Eye (tissue), 1 donor: ENCODE measurements at places on chromosomes 2 and 18.

GRCh38 chr2:96485350-96485749, 19.8 kb downstream of the NEURL3 start:
- no peak for DNase-seq

GRCh38 chr2:127052771-127053691, 53.9 kb downstream of the BIN1 start:
- no peak for DNase-seq

- no peak for DNase-seq
These were observed 518.5 kb downstream of the TSN start for GRCh38 chr2:122273785-122274419.

DNA sequence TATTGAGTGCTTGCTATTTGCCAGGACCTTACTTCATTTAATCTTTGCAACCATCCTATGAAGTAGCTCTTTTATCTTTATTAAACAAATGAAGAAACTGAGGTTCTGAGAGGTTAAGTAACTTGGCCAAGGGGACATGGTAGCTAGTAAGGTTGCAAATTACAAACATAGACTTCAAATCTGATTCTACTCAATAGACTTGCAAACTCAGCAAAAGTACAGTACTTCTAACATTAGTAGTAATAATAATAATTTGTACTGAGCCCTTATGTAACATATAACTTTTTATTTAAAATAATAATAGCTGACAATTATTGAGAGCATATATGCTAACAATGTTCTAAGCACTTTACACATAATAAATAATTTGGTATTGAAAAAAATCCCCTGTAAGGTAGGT, 255.7 kb upstream of the ATP5MC3 start:
- DNase-seq, result no peak

DNA sequence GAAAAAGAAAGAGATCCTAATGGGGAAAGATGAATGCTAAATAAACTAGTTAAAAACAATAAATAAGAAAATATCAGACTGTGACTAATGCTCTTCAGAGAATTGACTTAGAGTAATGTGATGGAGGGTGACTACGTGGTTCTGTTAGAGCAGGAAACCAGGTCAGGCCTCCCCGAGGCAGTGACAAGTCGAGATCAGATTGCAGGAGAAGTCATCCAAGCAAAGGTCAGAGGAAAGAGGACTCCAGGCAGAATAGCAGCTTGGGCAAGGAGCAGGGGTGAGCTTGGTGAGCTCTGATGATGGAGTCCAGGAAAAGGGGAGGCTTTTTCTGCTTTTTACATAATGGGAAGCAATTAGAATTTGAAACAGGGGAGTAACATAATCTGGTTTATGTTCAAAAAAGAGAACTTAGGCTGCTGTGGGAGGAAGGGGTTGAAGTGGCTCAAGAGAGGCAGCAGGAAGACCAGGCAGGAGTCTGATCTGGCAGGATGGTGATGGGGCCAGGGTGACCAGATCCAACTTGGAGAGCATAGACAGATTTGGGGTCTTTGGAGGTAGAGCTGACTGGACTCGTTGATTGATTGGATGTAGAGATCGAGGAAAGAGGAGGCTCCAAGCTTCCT, 27.3 kb upstream of the ITGB6 start:
- no peak for DNase-seq

DNA sequence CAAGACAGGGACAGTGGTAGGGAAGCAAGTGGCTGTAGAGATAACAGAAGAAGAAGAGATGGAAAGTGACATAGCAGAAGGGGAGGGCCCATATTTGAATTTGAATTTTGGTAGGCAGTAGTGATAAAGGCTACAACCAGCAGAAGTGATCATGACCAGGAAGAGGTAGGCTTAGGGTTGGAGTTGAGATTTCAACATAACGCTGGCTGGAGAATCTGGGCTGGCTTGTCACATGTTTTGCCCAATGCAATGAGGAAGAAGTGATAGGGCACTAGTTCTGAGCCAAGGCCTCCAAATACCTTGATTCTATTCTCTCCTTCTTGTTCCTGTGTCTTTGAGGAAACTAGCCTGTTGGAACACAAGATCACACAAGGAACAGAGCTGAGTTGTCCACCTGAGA, 69.4 kb downstream of the SCG2 start:
- DNase-seq, result no peak

GRCh38 chr2:122266636-122267035, 511.2 kb downstream of the TSN start:
- DNase-seq, result peak; percentile 69

DNA sequence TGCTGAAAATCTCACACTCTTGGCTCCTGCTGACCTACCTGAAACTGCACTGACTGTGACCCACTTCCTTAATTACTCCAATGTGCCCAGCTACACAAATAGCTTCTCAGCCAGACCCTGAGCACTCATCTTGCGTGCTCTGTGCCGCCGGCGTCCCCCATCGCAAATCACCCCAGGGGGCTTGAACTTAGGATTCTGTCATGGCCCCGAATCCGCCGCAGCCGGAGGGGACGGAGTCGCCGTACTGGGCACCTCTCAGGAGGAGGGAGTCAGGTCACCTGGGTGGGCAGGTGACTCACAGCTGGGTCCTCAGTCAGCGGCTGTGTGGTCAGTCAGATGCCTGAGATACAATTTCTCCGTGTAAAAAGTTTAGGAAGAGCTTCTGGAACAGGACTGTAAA, 804.9 kb upstream of the SALL3 start:
- no peak for DNase-seq

DNA sequence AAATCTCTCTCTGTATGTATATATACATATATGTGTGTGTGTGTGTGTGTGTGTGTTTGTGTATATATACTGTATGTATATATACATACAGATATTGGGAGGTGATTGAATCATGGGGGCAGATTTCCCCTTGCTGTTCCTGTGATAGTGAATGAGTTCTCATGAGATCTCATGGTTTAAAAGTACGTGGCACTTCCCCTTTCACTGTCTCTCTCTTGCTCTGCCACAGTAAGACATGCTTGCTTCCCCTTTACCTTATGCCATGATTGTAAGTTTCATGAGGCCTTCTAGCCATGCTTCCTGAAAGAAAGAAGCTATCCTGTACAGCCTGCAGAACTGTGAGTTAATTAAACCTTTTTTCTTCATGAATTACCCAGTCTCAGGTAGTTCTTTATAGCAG, 18.8 kb upstream of the CCDC195 start:
- no peak for DNase-seq

DNA sequence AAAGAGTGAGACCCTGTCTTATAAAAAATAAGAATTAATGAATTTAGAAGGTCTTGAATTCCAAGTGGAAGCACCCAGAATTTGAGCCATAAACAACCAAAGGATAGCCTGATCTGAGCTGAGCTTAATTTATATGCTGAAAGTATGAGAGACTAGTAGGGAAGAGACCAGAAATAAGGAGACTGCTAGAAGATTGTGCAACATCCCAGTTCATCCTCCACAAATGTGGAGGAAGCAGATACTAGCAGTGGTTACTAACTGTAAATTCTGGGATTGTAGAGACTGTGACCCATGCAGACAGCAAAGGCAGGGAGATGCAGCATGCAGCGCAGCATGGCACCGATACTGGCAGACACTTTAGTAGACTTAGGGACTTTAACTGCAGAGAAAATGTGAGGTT, 1.5 kb upstream of the SULT1C2 start:
- DNase-seq, result no peak

DNA sequence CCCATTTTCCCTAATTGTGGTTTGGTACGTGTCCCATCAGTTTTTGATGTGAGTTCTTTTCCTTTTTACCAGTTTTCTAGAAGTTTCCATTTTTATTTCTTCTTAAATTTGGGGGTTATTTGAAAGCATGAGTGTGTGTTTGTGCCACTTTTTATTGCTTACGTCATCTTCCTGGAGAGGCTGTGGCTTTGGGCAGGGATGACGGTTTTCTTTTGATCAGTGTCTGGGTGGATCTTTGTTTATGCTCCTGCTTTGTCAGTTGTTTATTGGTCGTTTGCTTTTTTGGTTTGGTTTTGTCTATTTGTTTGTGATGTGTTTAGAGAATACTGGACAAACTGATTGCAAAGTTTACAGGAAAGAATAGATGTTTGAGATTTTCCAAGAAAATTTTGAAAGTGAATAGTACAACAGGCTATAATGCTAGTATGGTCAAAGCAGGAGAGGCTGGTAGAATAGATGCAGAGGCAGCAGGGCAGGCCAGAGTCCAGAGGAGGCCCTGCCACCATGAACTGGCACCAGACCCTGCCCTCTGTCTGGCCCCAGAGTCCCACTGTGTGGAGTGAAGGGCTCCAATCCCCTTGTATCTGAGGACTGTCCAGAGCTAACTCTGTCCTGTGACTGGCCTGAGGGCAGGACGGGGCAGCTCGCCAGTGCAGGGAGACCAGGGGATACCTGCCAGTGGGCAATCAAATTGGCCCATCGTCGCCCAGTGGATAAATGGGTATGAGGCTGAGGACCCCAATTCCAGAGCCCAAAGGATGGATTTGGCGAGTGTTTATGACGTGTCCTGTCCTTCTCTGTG, 23.4 kb upstream of the SNED1 start:
- DNase-seq, result no peak

- DNase-seq, result peak; percentile 54
These were observed 1693.4 kb upstream of the SLC39A10 start for GRCh38 chr2:193963472-193964119.

- no peak for DNase-seq
These were observed 75.7 kb upstream of the CDCA7 start for GRCh38 chr2:173278794-173279526.

DNA sequence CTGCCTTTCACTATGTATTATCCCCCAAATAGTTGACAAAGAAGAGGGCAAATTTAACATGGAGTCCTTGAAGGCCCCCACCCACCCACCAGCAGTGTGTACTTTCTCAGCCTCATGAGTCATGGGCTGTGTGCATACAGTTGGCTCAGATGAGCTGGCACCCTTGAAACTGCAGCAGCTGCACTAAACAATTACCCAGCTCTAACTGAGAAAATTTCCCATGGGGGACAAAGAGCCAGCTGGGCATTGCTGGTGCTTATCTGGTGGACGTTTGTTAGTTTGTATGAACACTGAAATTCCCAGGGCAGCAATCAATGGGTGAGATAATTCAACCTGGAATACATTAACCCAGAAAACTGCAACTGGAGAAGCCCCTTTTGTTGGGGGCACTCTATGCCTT, 131.7 kb downstream of the GCA start:
- peak; percentile 67 for DNase-seq

DNA sequence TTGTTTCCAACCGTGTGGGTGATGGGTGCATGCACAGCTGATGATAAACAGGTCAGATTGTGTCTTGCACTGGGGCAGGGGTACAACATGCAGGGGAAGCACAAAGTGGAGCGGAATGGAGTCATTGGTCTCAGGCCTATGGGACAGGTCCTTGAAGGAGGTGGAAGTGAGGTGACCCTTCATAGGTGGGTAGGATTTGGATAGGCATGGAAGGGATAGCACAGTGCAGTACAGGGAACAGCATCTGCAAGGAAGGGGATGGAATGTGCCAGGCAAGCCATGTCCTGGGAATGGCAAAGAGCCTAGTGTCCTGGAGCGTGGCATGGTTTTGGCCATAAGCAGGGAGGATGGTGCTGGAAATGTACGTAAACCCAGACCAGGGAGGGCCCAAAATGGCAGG, 143.9 kb downstream of the CAPN13 start:
- DNase-seq, result no peak

DNA sequence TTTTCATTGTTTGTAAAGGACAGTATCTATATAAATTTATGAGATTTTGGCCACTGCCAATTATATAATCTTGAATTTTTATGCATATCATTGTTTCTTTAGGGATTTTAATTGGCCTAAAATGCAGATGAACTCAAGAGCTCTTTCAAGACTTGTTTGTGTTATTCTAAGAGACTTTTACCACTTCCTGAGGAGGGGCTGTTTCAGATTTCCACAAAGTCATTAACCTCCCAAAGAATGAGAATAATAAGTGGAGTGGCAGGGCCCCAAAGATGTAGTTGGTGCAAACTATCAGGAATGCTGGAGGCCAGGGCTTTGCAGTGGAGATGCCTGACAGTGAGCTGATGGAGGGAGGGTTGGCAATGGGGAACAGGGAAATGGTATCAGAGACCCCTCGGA, 15.5 kb upstream of the ACVR1 start:
- DNase-seq, result peak; percentile 25

- peak; percentile 72 for DNase-seq
These were observed 995 bp downstream of the TMEM127 start for GRCh38 chr2:96264656-96265348.

DNA sequence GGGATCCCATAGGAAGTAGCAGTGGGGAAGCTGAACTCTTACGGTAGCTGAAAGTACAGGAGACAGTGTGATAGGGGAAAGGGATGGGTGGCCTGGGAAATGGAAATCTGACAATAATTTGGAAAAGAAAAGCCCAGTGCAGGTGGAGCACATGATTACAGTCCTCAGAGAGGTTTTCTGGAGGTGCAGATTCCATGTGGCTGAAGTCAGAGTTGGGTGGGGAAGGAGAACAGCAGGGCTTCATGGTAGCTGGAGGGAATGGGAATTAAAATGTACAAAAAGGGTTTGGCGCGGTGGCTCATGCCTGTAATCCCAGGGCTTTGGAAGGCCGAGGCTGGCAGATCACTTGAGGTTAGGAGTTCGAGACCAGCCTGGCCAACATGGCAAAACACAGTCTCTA, 12.2 kb downstream of the HRH4 start:
- DNase-seq, result no peak

DNA sequence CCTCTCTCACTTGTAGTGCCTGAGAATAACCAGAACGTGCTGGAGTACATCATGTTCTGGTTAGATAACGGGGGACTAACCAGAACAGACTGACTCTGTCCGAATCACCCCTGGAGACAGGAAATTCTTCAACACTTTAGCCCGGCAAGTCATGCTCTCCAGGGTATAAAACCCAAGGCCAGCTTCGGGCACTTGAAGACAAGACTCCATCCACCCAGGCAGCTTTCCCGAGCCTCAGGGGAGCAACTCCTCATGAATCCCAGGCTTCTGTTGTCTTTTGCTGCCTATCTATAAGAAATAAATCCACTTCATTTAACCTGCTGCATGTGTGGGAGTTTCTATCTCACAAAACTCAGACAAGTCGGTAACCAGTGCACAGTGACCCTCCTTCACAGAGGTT, 99.6 kb downstream of the KCNF1 start:
- DNase-seq, result no peak

GRCh38 chr2:54687595-54688152, 35.8 kb upstream of the EML6 start:
- DNase-seq, result no peak

DNA sequence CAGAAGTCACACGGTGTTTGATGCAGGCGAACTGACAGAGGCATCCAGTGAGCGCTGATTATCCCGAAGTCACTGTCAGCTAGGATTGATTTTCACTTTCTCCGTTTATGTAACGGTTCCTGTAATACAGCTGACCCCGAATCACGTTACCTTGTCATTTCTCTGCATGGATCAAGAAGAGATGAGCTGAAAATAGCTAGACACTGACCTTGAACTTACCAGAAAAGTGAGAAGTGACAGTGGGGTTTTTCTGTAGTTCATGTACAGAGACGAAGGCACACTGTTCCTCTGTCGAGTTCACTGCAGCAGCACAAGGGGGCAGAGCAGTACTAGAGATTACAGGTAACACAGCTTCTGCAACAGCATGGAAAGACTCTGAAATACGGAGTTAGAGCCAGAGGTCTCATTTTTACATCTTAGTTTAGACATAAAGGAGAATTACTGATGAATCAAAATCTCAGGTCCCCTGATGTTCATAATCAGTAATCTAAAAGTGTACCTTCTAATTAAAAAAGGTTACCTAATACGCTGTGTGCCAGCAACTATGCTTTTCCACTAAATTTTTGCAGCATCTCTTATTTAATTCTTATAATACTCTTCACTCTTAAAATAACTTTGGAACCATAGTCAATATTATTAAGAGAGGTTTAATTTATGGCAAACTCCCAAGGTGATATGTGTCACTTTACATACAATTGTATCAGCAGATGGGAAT, 33.1 kb downstream of the ARHGAP15 start:
- peak; percentile 86 for DNase-seq
